ENCODE measurements at places on chromosomes 5 and 9.

GRCh38 chr5:2577312-2578036, 174.0 kb downstream of the IRX2 start:
- no peak for DNase-seq

GRCh38 chr5:107381189-107381856, 289.4 kb downstream of the EFNA5 start:
- no peak for DNase-seq

GRCh38 chr5:55848783-55849182, 2.4 kb upstream of the IL31RA start:
- DNase-seq: no peak

GRCh38 chr5:106474066-106474465, 1196.7 kb downstream of the EFNA5 start:
- DNase-seq: no peak

DNA sequence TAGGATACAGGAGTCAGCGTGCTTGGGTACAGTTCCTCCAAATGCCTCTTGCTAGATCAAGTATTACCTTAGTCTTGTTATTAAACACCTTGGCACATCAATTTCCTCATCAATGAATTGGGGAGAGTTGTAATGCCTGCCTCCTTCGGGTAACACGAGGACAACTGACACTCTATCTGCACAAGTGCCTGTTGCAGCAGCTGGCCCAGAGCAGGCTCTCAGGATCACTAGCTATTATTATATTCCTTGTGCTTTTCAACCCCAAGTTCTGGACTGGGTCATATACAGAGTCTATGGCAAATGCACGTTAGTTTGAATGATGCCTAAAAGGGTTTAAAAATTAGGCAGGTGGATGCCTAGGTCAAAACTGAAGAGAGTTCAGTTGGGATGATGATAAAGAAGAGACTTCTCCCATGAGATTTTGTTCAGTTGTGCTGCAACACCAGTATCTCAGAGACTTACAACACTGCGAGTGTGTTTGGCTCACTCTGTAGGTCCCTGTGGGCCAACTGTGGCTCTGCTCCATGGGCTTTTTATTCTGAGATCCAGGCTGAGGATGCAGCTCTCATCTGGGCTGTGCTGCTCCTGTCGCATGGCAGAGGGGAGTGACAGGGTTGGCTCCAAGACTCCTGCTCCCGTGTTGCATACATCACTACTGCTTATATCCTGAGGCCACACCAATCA, 41.1 kb upstream of the TEX48 start:
- DNase-seq: no peak

DNA sequence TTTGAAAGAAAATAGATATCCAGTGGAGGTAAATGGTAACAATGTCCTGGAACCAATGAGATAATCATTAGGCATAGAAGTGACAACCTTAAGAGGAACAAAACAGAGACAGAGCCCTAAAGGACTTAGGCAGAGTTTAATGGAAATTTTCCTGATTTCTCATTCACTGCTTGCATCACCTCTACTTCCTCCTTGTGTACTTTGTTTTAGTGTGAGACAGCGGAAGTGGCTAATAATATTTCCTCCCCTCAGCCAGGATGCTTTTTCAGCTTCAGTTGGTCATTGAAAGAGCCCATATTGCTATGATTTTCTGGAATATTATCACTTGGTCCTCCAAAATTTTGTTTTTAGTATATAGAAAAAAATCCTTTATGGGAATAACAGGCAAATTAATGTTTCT, 153.4 kb upstream of the MPDZ start:
- DNase-seq: no peak

DNA sequence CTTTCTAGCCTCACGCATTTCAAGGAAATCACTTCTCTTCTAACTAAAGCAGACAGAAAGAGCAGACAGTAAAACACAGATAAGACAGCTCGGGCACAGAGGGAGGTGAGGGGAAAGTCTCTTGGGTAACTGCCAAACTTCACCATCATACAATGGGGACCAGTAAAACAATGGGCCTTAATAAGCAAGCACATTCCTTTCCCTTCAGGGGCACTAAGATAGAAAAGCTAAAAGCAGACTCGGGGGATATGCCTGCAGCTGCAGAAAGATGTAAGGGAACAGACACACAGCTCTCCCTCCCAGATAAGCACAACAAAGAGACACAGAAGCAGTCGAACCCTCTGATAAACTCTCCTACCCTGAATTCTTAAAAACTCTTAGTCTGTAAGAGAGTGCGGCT, 15.6 kb upstream of the CKS2 start:
- DNase-seq: no peak

- DNase-seq: no peak
Observed at GRCh38 chr5:91296674-91297143, 86.4 kb downstream of the ARRDC3 start.

Measured in head of caudate nucleus (tissue), 42 donors.